Stimulated activated CD4-positive, alpha-beta T cell treated with anti-CD3 and anti-CD28 coated beads, Interleukin-4, amount 100 ng/mL, for 48 hours (primary cell): ENCODE measurements at places on chromosomes 1 and 21.

DNA sequence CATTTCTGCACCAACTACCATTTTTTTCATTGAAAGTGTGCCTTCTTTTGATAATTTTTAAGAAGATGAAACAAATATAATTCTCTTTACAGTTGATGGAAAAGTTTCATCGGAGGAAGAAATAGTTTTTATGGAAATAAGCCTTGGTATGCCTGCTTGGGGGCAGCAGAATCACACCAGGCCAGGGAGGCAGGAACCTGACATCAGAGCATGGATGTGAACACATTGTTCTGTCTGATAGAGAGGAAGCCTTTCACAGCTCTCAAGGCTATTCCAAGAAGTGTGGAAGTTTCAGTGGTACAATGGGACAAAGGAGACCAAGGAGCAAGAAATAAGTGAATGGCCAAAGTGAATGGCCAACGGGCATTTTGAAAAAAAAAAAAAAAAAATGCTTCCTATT, 162.2 kb upstream of the KCNK2 start:
- DNase-seq, result no peak

DNA sequence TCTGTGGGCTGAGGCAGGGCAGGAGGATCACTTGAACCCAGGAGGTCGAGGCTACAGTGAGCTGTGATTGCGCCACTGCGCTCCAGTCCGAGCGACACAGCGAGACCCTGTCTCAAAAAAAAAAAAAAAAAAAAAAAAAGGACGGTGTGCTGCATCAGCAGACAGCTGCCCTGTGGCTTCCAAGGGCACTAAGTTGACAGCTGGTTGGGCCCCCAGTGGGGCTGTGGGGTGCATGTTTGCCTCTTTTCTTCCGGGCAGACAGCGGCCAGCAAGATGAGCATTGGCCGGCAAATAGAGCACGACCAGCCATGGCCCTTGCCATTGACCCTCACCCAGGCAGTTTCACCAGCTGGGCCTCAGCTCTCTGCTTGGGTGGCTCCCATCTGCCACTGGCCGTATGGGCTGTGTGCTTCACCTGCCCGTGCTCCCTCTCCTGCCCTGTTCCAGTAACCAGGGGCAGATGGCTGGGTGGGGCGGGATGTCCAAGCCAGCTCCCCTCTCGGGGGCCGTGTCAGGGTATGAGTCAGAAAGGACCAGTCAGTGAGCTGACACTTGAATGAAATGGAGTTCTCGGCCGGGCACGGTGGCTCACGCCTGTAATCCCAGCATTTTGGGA, 12.3 kb upstream of the SLC25A34 start:
- no peak for DNase-seq

GRCh38 chr1:50877641-50878040, 82.4 kb downstream of the FAF1 start:
- DNase-seq, result no peak

- DNase-seq, result no peak
Measured at GRCh38 chr21:39353295-39353694, 4.4 kb upstream of the HMGN1 start.

GRCh38 chr1:245361065-245361464, 206.3 kb downstream of the KIF26B start:
- DNase-seq, result no peak

GRCh38 chr1:54768093-54768492, 3.8 kb upstream of the PARS2 start:
- DNase-seq, result no peak

DNA sequence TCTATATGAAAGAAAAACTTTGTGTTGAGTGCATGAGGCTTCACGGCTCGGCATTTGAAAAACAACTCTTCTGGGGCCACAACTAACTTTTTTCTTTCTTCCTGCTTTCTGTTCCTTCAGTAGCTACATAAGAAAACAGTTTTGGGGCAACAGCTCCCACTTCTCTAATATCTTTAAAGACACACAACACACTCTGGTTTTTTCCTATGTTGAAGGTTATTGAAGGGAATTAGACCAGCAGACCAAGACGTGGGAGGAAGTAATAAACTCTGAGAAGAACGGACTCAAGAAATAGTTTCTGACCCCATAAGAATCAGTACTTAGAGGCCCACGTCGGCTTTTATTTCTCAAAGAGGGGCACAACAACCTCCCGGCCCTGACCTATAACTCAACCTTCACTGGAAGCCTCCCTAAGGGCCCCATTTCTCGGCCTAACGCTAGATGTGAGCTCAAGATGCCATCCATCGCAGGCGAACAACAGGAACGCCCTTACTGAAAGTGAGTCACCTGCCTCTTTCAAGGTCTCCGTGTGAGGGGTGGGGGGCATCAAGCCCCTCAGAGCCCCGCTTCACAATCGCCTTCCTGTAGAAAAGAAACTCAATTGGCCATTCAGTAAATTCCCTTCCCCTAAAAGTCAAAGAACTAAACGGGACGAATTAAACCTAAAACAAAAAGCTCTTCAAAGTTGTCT, 844 bp downstream of the ZMYM6 start:
- DNase-seq, result peak; percentile 35
